RWPE1 (cell line): ENCODE measurements at places on chromosomes 11 and 22.

DNA sequence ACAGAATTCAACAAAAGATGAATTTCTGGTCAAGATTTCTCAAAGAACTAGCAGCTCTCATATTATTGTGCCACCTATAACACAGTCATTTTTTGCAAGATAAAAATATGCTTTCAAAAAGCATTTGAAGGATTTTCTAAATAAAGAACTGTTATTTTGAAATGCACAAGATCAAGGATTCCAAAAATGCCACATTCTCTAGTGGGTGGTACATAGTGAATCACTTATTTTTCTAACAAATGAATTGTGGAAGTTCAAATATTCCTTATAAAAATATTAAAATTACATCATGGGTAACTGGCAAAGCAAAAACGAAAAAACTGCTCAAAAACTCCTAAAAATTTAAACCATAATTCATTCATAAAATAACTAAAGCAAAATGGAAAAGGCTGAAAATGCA is 2.1 kb downstream of the RNF141 start:
- DNase-seq: no peak

- peak; percentile 89 for DNase-seq
Measured at GRCh38 chr11:125070699-125071254, 7.7 kb downstream of the SLC37A2 start.

DNA sequence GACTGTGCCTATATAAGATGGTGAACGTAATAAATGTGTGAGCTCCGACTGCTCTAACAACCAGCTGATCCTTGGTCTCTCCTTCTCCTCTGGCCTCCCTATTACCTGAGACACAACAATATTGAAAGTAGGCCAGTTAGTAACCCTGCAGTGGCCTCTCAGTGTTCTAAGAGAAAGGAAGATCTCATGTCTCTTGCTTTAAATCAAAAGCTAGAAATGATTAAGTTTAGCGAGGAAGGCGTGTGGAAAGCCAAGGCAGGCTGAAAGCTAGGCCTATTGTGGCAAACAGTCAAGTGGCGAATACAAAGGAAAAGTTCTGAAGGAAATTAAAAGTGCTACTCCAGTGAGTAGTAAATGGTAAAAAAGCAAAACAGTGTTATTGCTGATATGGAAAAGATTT is 39.5 kb downstream of the HIPK3 start:
- no peak for DNase-seq

DNA sequence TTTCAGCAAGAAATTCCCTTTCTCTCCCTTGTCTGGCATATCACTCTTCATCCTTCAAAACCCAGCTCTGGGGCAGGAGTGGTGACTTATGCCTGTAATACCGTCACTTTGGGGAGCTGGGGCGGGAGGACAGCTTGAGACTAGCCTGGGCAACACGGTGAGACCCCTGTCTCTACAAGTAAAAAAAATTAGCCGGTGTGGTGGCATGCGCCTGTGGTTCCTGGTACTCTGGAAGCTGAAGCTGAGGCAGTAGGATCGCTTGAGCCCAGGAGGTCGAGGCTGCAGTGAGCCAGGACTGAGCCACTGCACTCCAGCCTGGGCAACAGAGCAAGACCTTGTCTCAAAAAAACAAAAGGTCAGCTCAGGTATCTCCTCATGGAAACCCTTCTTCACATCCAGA is 1.4 kb upstream of the RCE1 start:
- no peak for DNase-seq

DNA sequence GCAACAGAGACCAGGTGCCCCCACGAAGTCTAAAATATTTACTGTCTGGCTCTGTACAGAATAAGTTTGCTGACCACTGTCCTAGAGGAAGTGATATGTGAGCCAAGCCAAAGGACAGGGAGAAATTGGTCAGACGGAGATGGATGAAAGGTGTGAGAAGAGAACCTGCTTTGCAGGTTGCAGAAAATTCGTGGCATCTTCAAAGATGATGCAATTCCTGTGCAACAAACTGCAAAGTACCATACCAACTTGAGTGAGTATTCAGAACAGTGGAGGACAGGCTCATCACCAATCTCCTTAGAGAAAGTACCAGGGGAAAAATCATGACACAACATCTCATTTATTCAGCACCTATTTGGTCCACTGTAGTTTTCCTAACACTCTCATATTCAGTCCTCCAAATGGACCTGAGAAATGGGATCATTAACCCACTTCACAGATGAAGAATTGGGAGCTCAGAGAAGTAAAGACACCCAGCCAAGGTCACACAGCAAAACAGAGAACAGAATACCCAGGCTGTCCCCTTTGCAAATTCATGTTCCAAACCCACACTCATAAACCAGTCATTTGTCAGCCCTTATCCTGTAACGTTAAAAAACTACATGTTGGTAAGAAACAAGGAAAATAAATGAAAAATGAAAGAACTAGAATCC is 536.8 kb downstream of the MIAT start:
- DNase-seq: no peak

DNA sequence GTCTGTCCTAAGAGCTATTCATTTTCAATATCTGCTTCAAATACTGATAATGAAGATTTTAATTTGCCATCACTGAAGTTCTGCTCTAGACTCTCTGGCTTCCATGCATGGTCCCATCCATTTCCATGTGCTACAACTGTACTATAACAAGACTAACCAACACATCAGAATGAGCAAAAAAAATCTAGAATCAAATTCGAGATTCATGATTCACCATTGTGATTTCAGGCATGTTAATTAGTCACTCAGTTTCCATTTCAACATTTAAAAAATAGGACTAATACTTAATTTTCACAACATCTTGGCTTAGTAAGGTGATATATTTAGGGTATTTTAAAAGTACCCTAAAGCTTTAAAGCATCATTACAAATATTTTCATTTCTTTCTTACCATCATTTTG is 22.8 kb downstream of the PICALM start:
- no peak for DNase-seq

GRCh38 chr22:38944653-38945052 is 12.8 kb upstream of the APOBEC3A start:
- DNase-seq: no peak

DNA sequence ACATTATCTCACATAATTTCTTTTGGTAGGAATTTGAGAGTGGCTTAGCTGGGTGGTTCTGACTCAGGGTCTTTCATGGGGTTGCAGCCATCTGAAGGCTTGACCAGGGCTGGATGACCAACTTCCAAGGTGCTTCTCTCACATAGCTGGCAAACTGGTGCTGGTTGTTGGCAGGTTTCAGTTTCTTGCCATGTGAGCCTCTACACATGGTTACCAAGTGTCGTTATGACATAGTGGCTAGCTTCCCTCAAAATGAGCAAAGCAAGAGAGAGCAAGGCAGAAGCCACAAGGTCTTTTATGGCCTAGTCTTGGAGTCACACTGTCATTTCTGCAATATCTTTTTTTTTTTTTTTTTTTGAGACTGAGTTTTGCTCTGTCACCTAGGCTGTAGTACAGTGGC is 4.2 kb upstream of the TFIP11 start:
- DNase-seq: no peak

GRCh38 chr22:49506010-49506400 is 321.7 kb downstream of the BRD1 start:
- no peak for DNase-seq

DNA sequence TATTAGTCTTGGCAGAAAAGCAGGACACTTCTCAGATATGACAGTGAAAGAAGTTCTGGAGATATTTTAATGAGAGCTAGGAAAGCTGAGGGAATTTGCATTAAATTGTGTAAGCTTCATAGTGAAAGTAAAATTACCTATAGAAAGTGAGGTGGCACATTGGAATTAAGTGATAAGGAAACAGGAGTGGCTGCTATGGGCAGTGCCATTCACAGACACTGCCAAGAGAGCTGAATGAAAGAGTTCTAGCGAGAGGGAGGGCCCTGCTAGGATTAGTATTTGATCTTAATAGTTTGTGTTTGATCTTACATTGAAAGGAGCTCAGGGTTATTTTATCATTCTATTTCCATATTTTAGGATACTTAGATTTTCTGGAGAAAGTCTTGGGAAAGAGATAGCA is 351.9 kb downstream of the DDX10 start:
- DNase-seq: no peak

DNA sequence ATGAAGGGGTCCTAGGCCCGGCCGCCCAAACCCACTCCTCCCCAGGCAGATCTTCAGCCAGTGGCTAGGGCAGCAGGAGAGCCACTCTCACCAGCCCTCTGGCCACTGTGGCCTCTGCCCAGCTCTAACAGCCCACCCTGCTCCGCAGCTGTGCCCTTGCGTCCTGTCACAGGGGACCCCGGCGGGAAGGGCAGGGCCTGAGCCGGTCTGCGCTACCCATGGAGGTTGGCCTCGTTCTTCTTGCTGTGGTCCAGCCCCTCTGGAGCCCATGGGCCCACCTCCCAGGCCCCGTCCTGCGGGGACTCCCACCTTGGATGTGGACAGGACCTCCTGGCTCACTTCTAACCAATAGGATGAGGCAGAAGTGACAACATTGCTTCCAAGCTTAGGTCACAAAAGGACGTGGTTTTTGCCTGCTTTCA is 38.3 kb upstream of the TH start:
- DNase-seq: no peak

GRCh38 chr11:3614742-3615171 is 27.0 kb downstream of the ART5 start:
- no peak for DNase-seq

DNA sequence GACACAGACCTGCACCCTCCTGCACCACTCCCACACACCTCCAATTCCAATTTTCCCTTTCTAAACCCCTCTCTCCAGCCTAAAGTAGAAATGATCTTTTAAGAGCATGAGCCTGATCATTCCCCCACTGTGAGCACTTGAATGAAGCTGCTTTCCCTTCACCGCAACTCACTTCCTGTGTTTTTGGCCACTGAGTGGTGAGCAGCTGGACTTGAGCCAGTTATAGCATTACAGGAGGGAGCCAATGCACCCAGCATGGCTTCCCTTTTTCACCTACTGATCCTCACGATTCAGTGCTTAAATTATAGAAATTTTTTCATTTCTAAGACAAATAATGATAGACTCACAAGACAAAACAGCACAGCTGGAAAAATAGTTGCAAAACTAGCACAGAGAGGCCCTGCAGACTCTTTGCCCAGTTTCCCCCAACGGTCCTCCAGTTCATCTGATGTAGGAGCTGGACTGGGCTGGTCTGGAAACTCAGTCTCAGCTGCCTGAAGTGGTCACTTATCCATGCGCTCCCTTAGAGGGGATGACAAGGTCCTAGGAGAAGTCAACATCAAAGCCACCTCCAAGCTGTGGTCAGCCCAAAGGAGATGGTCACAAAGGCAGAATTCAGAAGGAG is 9.7 kb upstream of the APOL4 start:
- no peak for DNase-seq

GRCh38 chr11:15793043-15793996 is 563.0 kb downstream of the SOX6 start:
- DNase-seq: peak; percentile 25

GRCh38 chr11:33185756-33186155 is 24.5 kb upstream of the CSTF3 start:
- DNase-seq: no peak

GRCh38 chr11:68164437-68164836 is 43.2 kb upstream of the CHKA start:
- peak; percentile 58 for DNase-seq

- no peak for DNase-seq
Measured at GRCh38 chr11:122123263-122123929, 7.4 kb upstream of the BLID start.

DNA sequence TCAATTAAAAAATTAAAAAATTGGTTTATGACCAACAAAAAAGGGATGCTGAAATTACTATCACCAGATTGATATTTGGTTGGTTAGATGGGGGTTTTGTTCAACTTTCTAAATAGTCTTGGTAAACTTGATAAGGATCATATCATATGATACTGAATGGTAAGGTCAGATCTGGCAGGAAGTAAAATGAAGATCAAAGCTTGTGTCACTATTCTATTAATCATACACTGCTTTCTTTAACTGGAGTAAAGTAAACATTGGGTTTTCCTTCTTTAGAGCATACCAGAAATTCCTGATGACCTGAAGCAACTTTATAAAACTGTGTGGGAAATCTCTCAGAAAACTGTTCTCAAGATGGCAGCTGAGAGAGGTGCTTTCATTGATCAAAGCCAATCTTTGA is 40.2 kb downstream of the RRM1 start:
- peak; percentile 14 for DNase-seq

DNA sequence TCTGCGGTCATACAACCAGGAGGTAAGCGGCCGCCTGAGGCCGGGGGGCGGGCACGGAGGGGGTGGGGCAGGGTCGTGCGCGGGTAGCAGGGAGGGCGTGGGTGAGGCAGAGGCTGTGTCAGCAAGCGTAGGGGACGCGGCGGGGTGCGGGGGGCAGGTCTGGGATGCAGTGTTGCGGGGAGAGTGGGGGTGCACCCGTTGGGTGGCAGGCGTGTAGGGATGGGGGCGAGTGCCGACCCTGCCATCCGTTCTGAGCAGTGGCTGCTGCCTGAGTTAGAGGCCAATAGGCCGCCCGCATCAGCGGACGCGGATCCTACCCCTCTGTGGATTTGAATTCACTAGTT is 1.4 kb downstream of the RIC8A start:
- DNase-seq: no peak

DNA sequence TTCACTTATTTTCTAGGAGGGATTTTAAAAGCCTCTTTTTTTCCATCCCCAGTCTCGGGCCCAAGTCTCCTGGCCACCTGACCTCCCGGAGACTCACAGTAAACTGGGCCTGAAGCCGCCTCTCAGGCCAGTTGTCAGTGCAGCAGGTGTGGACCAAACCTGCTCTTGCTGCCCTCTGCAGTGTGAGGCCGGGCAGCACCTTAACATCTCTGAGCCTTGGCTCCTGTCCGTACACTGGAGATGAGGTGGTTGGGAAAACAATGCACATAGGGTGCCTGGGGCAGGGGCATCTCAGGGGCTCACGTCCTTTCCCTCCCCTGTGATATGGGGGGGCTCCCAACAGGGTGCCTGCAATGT is 45.1 kb downstream of the PHF21B start:
- DNase-seq: no peak
